ENCODE measurements at places on chromosomes 12 and 14. TPM values are rescaled to one million over a fixed set of nuclear protein-coding genes. Genes with fewer than 3 reads are reported as not detected.

GALNT4 gene
- 9.3 TPM for total RNA-seq

ARPC3 gene
- total RNA-seq = 1,199 TPM

ASB2 gene
- total RNA-seq = 0.10 TPM

LRTM2 gene
- total RNA-seq = not detected

FRMD6 gene
- total RNA-seq = 61.6 TPM

EPS8 gene
- total RNA-seq = 6.3 TPM
